ENCODE measurements at places on chromosomes 2 and 18.

GRCh38 chr2:237513693-237514092 is 26.6 kb downstream of the MLPH start:
- DNase-seq = no peak

DNA sequence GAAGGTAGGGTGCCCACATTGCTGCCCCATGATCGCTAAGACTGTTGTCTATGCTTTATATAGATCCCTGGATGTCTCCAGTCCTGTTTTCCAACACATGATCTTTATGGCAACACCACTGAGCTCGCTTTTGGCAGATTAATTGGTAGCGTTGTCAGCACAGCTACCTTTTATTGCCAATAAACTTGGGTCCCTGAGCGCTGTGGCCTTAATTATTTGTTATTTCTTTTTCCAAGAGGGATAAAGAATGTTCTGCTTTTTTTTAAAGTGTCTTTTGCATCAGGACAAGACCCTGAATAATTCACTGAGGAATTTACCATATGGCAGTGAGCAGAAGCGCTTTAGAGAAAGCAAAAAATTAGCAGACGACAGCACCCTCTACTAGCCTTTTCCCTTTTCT is 113.5 kb downstream of the COLEC12 start:
- no peak for DNase-seq

GRCh38 chr18:34444622-34445021 is 219.9 kb upstream of the NOL4 start:
- DNase-seq = no peak

DNA sequence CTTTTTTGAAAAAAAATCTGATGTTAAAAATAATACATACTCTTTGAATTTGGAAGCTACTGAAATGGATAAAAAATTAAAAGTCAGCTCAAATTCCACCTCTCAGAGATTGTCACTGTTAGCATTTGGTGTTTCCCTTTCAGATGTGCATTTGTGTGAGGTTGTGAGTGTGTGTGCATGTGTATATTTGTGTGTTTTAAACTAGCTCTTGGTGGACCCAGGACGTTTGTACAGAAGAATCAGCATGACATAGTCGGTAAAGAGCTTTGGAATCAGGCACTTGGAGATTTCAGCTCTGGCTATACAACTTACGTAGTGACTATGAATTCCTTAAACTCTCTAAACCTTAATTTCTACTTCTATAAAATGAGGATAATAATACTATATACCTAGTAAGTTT is 14.5 kb downstream of the SPATS2L start:
- no peak for DNase-seq

GRCh38 chr18:13715330-13715729 is 11.0 kb downstream of the FAM210A start:
- DNase-seq = no peak

GRCh38 chr2:40147360-40147759 is 304.5 kb downstream of the SLC8A1 start:
- DNase-seq = no peak

GRCh38 chr2:202014318-202014717 is 19.3 kb upstream of the FZD7 start:
- no peak for DNase-seq

DNA sequence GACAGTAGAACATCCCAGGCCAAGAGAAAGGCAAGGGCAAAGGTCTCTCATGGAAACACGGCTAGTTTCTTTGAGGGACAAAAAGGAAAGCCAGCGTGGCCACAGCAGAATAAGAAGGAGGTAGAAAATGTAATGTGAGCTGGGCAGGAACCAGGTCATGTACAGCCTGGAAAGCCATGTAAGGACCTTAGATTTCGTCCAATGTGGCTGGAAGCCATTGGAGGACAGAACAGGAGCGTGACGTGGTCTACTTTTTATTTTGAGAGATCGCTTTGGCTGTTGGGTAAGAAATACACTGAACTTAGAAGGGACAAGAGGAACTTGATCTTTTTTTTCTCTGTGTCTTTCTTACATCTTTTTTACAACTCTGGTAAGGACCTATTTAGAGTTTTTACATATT is 57.8 kb upstream of the ANKRD44 start:
- DNase-seq = no peak

GRCh38 chr2:218478544-218478943 is 59.6 kb downstream of the VIL1 start:
- DNase-seq = no peak

GRCh38 chr2:18558458-18558857 is 2.0 kb downstream of the RDH14 start:
- DNase-seq = no peak

- no peak for DNase-seq
Observed at GRCh38 chr18:48036641-48037421, 106.4 kb upstream of the SMAD2 start.

- DNase-seq = no peak
Observed at GRCh38 chr2:86302320-86302719, 35.1 kb downstream of the REEP1 start.

GRCh38 chr2:160377204-160377995 is 116.2 kb downstream of the RBMS1 start:
- DNase-seq = no peak

DNA sequence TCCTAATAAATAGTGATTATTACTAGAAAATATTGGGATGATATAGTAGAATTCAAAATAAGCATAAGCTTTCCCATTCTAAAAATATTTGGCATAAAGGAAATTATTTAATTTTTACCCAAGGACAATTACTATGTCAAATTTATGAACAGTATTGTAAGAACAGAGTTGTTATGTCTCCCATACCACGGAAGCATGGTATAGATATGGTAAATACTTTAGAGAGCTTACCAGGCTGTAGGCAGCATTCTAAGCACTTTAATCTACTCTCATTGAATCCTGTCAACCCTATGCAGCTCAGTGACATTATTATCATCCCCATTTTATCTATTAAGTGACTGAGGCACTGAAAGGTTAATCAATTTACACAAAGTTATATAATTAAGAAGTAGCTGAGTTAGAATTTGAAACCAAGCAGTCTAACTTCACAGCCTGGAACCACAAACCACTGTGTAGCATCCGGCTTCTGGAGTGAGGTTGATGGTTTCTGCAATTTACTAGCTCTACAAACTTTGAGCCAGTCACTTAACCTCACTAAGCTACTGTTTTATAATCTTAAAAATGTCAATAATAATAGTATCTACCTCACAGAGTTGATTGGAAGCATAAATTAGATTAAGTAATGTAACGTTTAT is 323.7 kb downstream of the ARHGAP15 start:
- no peak for DNase-seq

GRCh38 chr2:63044362-63045327 is 6.0 kb upstream of the OTX1 start:
- no peak for DNase-seq

GRCh38 chr2:29014811-29015421 is 33.8 kb downstream of the TOGARAM2 start:
- no peak for DNase-seq

- DNase-seq = no peak
Observed at GRCh38 chr2:80016171-80016570, 288.4 kb downstream of the LRRTM1 start.

DNA sequence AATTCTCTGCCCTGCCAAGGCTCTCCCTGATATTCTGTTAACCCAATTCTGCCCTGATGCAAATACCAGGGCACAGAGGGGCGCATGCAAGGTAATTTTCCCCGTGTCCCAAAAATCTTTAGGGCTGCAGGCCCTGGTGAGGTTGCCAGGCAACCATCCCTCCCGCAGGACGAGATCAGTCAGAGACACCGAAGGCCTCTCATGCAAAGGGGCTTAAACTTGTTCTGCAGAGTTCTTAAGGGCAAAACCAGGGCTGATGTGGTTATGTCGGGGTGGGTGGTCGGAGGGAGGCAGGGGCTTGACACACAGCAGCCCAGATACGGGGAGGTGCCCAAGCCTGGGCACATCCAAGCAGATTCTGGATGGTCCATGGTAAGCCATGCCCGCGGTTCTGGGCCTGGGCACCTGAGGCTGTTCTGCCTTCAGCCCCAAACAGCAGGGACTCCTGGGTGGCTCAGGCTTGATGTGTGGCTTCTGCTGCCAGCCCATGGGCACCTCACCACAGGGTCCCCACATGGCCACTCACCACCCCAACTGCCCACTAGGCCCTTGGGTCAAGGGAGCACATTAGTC is 27.2 kb downstream of the STEAP3 start:
- DNase-seq = no peak

DNA sequence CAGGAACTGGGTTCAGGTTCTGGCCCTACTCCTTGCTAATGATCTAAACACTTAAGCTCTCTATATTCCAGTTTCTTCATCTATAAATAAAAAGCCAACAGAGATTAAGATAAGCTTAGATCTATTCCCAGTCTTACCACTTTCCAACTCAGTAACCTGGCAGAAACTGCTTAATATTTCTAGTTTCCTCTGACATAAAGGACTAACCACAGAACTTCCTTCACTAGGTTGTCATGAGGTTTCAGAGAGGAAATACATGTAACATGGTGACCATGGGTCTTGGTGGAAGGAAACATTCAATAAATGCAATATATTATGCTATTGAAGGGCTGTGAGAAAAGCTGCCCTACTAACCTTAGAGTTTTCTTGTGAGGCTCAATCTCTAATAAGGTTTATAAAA is 114.4 kb upstream of the PDE1A start:
- no peak for DNase-seq

DNA sequence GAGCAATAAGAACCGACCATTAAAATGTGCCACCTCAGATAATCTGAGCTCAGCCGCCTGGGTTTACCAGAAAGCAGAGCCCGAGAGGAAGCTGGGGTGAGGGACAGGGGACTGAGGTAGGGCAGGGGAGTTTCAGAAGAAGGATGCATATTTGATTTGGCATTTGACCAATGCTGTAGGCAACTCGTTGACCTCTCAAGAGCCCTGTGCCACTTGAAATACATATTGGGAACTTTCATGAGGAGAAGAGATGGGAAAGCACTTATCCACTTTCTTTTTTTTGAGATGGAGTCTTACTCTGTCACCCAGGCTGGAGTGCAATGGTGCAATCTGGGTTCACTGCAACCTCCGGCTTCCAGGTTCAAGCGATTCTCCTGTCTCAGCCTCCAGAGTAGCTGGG is 148.4 kb upstream of the SPRED2 start:
- DNase-seq = no peak

DNA sequence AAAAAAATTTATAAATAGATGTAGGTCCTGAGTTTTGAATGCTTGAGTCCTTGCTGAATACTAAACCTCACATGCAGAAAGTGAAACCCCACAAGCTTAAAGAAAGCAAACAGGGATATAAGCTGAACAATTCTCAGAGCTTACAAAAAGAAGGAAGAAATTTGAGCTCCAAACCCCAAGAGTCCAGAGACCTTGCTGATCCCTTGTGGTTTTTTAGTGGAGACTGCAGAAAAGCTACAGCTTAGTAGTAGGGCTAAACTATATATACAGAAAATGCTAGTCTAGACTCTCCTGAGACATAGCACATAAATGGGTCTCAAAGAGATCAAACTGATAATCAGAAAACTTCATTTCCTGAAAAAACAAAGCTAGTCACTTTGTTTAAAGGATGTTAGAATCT is 1548.1 kb upstream of the ZEB2 start:
- no peak for DNase-seq

- DNase-seq = no peak
Observed at GRCh38 chr2:208179028-208179609, 10.7 kb downstream of the C2orf80 start.

DNA sequence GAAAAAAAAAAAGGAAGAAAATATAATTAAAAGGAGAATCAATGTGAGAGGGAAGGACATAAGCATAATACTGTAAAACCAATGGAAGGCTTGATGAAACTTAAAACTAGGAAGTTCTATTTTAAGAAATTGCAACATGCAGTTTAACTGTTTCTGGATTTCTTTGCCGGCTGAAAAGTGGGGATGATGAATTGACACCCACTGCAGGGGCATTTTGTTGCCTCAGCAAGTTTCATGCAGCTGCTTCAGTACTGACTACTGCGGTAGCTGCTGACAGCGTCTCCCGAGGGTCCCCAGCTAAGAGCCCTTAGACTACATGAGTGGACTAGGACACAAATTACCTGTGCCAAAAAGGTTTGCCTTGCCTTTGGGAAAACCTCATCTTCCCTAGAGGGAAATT is 69.2 kb downstream of the B3GNT2 start:
- no peak for DNase-seq

DNA sequence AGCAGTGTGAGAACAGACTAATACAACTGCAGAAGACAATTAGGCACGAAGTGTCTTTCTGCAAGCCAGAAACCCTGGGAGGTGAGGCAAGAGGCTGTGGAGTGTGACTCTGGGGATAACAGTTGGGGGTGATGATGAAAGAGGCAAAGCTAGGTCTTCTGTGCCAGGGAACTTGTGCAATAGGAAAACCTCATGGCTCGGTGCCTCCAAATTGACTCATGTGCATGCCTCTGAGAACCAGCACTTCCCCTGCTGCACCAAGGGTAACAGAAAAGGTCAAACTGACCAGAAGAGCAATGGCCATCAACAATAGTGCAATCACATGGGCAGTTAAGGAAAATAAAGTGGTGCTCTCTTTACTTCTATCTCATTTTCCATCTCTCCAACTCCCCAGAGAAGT is 136.4 kb downstream of the SCG2 start:
- peak; percentile 93 for DNase-seq

DNA sequence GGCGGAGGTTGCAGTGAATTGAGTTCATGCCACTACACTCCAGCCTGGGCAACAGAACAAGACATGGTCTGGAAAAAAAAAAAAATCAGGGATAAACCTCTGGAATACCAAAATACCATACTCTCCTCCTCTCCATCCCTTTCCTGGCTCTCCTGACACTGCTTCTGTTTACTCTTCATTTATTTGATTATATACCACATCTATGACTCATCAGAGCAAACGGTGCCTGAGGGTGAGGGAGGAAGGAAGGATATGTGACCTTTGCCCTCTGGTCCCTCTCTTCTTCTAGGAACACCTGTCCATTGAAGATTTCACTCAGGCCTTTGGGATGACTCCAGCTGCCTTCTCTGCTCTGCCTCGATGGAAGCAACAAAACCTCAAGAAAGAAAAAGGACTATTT is 30.0 kb downstream of the VIL1 start:
- DNase-seq = peak; percentile 2

GRCh38 chr2:27723372-27724144 is 48.0 kb upstream of the MRPL33 start:
- no peak for DNase-seq

GRCh38 chr2:229553091-229553490 is 161.3 kb downstream of the DNER start:
- DNase-seq = no peak

DNA sequence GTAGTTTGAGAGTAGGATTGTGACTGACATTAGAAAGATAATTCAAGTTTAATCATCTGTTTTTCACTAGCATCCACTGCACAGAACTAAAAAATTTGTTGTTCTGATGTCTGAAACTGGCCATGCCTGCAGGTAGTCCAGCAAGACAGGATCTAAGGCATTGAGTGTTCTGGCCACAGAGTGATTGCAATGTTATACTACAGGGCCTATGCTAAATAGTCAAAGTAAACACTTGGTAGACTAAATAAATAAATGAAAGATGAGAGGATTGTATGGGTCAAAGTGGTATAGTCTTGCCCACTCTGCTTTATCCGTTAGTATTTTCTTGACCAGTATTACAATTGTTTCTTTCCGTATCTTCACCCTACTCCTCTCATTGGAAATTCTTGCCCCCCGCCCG is 27.6 kb upstream of the FANCL start:
- DNase-seq = no peak

- no peak for DNase-seq
Observed at GRCh38 chr2:12081481-12082210, 335.2 kb downstream of the LPIN1 start.
